Glomerular endothelial cell (primary cell): ENCODE measurements at places on chromosomes 11 and 22.

- no peak for DNase-seq
Measured at GRCh38 chr11:77083566-77084245, 16.9 kb downstream of the CAPN5 start.

DNA sequence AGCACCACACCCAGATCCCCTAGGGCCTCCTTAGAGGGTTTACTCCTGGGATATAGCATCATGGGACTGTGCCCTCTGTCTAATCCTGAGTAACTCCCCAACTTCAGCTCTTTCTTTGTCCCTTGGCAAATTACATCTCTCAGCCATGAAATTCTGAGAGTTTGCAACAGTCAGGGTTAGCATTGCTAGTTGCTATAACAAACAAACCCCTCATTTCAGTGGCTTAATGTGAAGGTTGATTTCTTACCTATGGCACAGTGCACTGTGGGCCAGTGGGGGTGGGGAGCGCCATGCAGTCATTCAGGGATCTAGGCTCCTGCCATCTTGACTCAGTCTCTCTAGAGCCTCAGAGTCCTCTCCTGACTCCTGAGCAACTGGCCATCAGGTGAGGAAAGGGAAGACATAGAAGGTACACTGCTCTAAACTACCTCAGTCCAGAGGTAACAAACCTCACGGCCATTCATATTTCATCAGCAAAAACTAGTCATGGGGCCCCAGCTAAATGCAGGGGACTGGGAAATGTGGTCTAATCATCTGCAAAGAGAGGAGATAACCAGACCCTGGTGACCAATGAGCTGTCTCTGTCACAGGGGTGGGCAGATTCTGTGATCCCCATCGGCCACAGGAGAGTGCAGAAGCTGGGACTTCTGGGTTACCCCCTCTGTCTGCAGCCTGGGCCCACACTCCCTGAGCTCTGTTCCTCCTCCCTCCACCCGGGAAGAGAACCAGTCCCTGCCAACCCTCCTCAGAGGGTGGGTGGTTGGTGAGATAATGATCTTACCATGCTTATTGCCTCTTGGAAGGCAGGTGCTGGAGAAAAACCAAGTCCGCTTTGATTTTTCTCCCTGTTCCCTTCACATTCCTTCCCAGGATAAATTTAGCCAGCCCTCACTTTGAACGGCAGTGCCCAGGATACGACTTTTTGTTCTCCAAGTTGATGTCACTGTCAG is 17.5 kb downstream of the PRG3 start:
- DNase-seq: no peak

DNA sequence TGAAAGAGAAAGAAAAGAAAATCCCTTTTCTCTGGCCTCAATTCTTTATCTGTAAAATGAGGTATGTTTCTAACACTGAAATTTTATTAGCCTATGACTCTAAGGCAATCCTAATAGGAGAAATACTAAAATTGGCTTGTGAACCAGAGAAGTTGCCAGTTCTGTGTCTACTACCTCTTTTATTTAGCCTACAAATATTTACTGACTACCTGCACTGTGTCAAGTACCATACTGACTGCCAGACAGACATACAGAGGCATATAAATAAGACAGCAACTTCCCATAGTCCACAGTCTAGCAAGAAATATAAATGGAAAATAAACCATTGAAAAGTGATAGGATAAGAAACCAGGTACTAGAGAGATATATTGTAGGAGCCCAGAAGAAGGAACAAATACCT is 2.4 kb upstream of the SOX6 start:
- DNase-seq: no peak

DNA sequence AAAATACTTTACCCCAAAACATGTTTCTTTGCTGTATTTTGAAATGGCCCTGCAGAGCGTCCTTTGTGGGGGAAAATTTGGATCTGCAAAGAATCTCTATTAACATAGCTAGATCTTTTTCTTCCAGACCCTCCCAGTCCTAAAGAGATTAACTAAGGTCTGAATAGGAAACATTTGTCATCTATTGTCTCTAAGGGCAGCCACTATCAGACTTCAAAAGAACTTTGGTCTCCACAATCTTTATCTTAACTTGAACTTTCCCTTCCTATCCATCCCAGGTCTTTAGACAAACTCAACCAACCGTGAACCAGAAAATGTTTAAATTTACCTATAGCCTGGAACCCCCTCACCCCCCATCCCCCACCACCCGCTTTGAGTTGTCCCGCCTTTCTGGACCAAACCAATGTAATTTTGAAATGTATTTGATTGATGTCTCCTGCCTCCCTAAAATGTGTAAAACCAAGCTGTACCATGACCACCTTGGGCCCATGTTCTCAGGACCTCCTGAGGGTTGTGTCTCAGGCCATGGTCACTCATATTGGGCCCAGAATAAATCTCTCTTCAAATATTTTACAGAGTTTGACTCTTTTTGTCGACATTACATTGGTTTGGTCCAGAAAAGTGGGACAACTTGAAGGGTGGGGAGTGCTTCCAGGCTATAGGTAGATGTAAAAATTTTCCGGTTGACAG is 3.5 kb upstream of the KRTAP5-9 start:
- no peak for DNase-seq

- DNase-seq: no peak
Measured at GRCh38 chr22:39244496-39245129, at the start of gene PDGFB. PDGFB (minus strand) TSS chr22:39244982; CDS start chr22:39243963, 1,019 bp downstream.

- peak; percentile 1 for DNase-seq
Measured at GRCh38 chr11:118845369-118845768, 38.3 kb upstream of the CXCR5 start.

DNA sequence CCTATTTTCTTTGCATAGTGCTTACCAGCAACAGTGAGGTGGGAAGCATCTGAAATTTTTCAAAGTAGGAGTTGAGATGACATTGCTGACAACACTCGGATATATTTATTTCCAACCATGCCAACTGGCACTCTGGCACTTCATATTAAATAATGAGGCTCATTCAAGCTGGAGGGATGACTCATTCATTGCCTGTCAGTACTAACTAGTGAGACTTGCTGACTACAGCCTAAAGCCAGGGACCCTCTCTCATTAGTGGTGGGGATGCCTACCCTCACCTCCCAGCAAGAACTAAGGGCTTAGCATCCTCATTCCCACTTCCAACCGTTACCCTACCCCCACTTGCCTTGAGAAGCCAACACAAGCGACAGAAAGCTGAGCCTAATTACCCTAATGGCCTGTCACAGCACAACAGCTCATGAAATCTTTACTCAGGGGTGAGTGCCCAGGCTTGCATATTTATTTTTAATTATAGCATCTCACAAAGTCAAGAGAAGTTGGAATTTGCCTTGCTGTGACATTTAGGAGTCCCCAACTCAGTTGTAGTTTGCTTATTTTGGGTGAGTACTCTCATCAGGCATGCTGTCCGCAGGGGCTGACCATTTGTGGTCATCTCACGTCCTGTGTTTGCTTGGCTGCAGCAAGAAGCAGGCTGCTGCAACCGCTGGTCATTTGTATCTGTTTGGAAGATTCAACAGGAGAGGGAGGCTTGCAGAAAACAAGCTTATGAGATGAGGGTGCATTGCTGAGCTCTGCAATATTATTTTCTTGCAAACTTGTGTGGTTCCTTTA is 181.6 kb upstream of the POU2AF2 start:
- DNase-seq: no peak

GRCh38 chr11:108997826-108998225 is 333.0 kb downstream of the DDX10 start:
- DNase-seq: no peak

GRCh38 chr22:39176714-39177455 is 24.4 kb upstream of the CBX7 start:
- no peak for DNase-seq
